AML-193 (cell line): ENCODE measurements at places on chromosomes 6 and 20.

- DNase-seq = peak; percentile 15
Observed at GRCh38 chr20:62123450-62124118, 1.3 kb downstream of the LSM14B start.

DNA sequence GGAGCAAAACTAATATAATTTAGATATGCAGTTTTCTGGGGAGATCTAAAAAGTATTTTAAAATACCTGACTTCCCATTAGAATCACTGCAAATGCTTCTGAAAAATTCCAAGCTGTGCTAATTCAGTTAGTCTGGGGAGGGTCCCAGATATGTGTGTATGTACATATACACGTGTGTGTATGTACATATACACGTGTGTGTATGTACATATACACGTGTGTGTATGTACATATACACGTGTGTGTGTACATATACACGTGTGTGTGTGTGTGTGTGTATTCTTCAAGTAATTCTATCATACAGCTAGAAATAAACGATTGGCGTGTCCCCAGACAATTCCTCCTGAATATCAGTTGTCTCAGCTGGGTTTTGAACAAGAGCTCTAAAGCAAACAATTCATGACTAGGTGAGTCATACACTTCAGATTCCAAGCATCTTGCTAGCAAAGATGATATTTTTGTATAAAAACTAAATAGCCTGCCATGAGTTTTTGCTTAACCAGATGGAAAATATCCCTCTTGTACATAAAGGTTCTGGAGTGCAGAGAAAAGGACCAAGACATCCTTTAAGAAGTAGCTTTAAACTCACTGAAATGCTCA lies 58.2 kb downstream of the SPACA1 start:
- no peak for DNase-seq

GRCh38 chr20:64077094-64077493 lies 2.2 kb downstream of the RGS19 start:
- peak; percentile 58 for DNase-seq

- no peak for DNase-seq
Observed at GRCh38 chr6:161676586-161676985, 402.7 kb upstream of the AGPAT4 start.

- DNase-seq = no peak
Observed at GRCh38 chr6:98560418-98560817, 274.0 kb upstream of the POU3F2 start.
